GM18507 (cell line): ENCODE measurements at places on chromosomes 2 and 18.

GRCh38 chr2:183519371-183520056, 395.3 kb downstream of the NUP35 start:
- DNase-seq, result no peak

DNA sequence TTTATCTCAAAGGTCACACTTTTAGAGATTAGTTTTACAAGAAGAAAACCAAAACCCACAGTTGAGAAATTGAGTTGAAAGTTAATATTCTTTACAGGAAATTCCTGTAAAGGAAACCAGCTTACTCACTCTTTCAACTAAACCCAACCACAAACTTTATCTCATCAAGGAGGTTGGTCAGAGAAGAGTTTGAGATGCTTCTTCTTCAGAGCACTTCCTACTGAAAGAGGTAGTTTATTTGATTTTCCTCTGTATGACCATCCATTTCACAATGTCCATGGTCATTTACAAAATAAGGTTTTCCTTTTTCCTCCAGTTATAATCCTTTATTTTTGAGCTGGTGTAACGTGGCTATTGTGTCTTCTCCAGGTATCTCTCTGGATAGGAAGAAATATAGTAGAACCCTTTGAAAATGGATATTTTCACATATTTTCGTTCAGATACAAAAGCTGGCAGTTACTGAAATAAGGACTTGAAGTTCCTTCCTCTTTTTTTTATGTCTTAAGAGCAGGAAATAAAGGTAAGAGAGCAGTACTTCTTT, 4.5 kb upstream of the IL18RAP start:
- DNase-seq, result peak; percentile 26

DNA sequence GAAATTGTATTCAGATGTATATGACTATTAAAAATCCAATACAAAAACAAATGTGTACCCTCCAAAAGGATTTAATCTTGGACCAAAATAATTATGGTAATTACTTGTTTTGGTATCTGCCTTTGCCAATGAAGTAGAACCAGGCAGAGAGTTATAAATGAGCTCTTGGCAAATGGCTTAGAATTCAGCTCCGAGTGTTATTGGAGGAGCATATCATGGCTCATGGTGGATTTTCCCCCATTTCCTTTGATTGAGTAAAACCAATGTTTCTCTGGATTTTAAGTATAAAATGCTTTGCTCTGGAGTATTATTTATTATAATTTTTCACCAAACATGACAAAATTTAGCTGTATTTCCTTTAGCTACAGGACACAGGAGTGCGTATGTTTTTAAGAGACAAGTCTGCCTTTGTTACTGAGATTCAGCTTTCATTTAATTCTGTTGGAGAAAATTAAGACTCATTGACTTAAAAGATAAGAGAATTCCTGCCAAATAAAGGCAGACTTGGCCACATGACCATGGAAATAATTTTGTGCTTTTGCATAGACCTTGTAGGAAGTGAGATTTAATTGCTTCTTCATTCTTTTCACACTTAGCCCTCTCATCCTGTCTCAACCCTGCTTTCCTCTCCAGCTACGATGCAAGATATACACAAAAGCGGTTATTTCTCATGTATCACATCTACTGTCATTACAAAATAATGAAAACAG, 281.0 kb upstream of the SOX11 start:
- no peak for DNase-seq

DNA sequence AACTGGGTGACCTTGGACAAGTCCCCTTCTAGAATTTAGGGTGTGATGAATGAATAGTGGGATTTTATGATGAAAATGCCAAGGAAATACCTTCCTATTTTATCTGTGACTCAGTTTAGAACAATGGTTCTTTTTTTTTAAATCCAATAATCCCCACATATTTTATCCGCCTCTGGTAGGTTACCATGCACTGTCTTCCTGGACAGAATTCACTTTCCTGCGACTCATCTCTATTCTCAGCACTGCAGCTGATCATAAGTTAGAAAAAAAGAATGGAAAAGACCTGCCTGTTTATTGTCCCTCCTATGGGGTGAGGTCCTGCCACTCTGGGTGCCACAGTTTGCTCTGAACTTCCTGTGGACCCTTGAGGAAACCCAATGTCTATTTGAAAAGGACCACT, 73.1 kb downstream of the IRS1 start:
- DNase-seq, result no peak

DNA sequence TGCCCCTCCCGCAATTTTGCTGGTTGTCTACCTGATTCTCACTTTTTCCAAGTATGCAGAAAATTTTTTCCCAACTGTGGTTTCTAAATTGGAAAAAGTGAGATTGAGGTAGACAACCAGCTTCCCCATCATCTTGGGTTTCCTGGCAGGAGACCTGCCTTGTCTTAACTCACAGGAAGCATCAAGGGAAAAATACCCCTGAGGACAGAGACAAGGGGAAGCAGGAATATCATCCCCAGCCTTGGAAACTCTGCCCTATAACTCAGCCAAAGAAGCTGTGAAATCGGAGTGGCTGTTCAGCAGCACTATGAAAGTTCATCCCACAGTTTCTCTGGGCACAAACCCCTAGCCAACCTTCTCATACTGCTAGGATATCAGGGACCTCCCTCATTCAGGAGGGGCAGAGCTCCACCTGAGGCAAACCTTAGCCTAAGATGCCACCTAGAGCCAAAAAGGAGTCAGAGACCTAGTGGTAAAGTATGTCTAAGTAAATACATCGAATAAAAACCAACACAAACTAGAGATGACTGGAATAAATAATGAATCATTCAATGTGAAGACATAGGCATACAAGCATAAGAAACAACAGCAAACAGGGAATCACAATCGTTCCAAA, 68.2 kb downstream of the ZSWIM2 start:
- DNase-seq, result no peak
